ENCODE measurements at places on chromosomes 12 and 14. TPM values are rescaled to one million over a fixed set of nuclear protein-coding genes. Genes with fewer than 3 reads are reported as not detected.
A peak's percentile ranks its signal among the peaks of the same experiment; 100 is the strongest.

MYH6 gene
- 0.13 TPM for polyA plus RNA-seq

DNA sequence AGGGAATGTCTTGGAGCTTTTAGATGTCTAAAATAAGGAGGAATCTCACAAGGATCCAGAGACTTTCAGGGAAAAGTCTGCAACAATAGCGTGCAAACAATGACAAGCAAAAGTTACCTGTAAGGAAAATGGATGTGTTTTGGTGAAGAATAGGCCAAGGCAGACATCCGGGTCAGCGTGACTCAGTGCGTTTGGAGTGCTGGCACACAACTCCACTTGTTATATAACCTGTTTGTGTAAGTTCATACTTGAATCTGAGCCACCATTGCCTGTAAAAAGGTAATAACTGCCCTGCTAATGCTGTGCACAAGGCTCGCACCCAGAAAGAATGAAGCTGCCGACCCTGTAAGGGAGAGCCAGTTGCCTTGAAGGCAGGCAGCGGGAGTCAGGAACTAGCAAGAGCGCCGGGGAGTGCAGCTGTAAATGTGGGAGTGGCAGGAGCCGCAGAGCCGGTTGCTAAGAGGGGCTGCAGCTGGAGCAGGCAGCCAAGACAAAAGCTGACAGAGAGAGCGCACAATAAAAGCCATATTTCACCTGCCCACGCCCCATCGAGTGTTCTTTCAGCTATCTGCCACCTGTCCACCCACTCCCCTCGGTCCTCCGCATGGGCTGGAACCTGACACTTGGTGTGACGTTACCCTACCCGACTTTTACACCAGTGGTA is 638.5 kb upstream of the MIS18BP1 start:
- DNase-seq: peak; percentile 84

NOPCHAP1 gene
- polyA plus RNA-seq: 14.8 TPM

DNA sequence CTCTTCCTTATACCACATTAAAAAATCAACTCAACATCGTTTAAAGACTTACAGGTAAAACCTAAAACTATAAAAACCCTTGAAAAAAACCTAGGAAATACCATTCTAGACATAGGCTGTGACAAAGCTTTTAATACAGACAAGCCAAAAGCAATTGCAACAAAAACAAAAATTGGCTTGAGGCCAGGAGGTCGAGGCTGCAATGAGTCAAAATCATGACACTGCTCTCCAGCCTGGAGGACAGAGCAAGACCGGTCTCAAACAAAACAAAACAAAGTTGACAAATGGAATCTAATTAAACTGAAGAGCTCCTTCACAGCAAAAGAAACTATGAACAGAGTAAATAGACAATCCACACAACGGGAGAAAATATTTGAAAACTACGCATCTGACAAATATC is 1057.8 kb downstream of the FSCB start:
- DNase-seq: no peak

SVOP gene
- polyA plus RNA-seq: 0.04 TPM

UNG gene
- 30.3 TPM for polyA plus RNA-seq

DNA sequence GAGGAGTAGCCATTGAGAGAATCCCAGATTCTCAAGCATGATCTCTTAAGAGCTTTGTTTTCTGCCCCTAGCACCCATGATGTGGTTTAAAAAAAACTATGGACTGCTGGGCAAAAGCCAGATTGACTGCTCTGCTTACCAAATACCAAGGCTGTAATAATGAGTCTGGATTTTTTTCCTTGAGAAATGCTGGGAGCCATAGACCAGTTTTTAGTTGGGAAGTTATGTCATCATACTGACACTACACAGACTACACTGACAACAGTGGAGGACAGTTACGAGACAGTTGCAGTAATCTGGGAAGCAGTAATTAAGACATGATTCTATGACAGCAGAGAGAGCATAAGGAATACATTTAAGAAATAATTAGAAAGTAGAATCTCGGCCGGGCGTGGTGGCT is 35.8 kb downstream of the SPATA7 start:
- DNase-seq: no peak

DNA sequence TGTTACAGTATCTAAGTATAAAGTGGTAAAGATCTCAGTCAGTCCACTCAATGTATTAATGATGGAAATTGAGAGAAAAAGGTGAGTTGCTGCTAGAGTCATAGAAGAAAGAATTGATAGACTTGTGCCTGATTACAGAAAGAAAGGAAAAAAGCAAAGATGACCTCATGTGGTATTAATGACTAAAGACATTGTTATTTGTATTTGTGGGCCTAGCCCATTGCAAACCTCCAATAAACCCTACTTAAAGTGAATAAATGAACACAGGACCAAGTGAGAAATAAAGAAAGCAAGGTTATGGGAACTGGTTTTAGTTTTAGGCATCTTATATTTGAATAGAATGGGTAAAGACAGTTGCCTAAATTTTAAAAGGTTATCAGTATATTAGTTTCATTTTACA is 105.5 kb downstream of the SYT1 start:
- no peak for DNase-seq

- no peak for DNase-seq
These were observed 72.3 kb upstream of the DHRS4 start for GRCh38 chr14:23881282-23881681.

LIMA1 gene
- polyA plus RNA-seq: 43.1 TPM

- DNase-seq: no peak
These were observed 60.7 kb upstream of the PYGL start for GRCh38 chr14:51004801-51005526.

FAR2 gene
- 3.1 TPM for polyA plus RNA-seq

SIX4 gene
- polyA plus RNA-seq: 0.75 TPM

- peak; percentile 36 for DNase-seq
These were observed 12.9 kb upstream of the TUBA1A start for GRCh38 chr12:49201595-49202295.

POTEM gene
- not detected for polyA plus RNA-seq

METAP2 gene
- 59.1 TPM for polyA plus RNA-seq

IFI27L1 gene
- 30.6 TPM for polyA plus RNA-seq

- no peak for DNase-seq
These were observed 1358.2 kb upstream of the TMEM132C start for GRCh38 chr12:126908765-126909142.

GLT1D1 gene
- 0.45 TPM for polyA plus RNA-seq

GRCh38 chr14:63737582-63738006 is 9.7 kb upstream of the SGPP1 start:
- no peak for DNase-seq

GRCh38 chr14:74217672-74218448 is 21.4 kb upstream of the VSX2 start:
- DNase-seq: peak; percentile 74

DNA sequence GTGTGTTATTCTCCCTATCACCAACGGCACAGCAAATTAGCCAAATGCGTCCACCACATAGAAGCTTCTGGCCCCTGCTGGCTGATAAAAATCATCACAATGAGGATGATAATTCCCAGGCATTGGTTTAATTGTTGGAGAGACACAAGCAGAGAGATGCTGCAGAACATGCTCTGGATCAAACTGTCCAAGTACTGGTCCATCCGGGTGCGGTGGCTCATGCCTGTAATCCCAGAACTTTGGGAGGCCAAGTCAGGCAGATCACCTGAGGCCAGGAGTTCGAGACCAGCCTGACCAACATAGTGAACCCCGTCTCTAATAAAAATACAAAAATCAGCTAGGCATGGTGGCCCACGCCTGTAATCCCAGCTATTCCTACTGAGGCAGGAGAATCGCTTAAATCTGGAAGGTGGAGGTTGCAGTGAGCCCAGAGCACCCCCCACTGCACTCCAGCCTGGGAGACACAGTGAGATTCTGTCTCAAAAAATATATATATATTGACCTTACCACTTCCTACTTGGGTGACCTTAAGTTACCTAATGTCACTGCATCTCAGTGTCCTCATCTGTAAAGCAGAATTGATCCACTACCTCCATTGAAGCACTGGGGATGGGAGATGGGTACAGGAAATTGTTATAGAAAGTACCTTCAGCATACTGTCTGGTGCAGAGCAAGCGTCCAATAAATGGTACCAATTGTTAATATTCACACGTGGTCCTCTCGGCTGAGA is 83.7 kb upstream of the EGLN3 start:
- DNase-seq: no peak

DNA sequence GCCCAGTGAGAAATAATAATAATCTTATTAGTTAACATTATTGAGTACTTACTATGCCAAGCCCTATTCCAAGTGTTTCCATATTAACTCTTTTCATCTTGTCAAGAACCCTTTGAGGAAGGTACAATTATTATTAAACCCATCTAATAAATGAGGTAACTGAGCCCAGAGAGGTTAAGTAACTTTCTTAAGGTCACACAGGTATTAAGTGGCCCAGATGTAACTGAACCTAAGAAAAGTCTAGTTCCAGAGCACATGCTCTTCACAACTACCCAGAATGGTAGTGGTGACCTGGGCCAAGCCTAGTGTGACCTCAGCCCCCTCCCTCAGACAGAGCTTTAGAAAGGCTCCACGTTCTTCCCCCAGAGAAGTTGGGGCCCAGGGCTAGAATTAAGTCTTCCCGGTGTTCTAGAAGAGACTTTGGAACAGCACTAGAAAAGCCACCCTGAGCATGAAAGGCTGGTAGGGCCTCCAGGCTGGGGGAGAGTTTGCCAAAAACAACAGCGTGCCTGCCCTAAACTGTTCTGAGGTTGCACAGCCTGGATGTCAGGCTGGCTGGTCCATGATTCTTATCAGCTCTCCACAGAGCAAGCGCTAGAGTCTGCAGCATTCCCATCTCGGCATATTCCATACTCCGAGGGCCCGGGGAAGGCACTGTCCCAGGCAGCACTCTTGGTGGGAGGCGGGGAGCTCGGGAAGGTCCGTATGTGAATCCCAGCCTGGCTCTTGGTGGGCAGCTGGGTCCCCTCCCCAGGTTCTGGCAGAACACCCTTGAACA is 41.3 kb upstream of the CTDSP2 start:
- peak; percentile 57 for DNase-seq

DNA sequence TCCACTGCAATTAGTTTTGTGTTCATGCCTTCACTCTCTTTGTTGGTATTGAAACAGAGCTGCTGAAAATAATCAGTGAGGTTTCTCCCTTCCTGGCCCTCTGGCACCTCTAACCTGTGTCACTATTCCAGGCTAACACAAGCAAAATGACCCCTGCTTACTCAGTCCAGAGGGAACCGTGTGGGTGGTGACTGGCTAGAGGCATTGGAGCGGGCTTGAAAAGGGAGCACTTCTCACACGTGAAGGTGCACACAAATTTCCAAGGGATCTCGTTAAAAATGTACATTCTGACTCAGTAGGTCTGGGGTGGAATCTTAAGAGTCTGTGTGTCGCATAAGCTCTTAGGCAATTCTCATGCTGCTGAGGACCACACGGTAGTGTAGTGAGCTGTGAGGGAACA is 1.3 kb upstream of the SLC24A4 start:
- DNase-seq: peak; percentile 4

HOXC6 gene
- 11.4 TPM for polyA plus RNA-seq

GRCh38 chr12:104165801-104166200 is 27.8 kb upstream of the NFYB start:
- DNase-seq: no peak

DNA sequence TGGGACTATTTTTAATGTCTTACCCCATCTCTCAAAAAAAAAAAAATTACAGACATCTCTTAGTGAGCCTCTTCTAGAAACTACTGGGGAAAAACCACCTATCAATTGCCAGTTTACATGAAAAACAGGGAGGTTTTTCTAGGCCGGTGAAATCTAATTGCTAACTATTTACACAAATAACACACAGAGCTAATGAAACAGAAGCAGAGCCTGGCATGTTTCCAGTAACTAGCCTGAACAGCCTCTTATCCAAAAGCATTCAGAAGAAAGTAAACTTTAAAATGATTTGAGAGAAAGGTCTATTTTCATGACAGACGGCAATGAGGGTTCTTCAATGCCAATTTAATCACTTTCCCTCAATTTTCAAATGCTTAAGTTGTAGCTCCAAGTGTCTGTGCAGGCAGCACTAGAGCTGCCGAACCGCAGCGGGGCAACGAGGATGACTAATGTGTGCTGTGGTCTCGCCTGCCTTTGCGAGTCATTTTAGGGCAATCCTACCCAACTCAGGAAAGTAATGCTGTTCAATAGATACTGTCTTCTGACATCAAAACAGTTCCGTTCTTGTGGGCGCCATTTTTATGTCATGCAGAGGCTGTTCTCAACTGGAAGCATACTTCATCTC is 84.6 kb downstream of the SETD3 start:
- no peak for DNase-seq

EML5 gene
- 0.26 TPM for polyA plus RNA-seq

All from kidney (tissue), 22 donors.